Stimulated activated naive CD8-positive, alpha-beta T cell treated with anti-CD3 and anti-CD28 coated beads, Interleukin-15, amount 100 ng/mL, for 72 hours (primary cell): ENCODE measurements at places on chromosomes 6 and 20.

GRCh38 chr20:40283689-40284088 is 405.3 kb downstream of the MAFB start:
- no peak for DNase-seq

- DNase-seq, result no peak
These were observed 214.0 kb upstream of the EXOC2 start for GRCh38 chr6:906920-907319.

GRCh38 chr20:20002101-20002998 is 14.8 kb upstream of the NAA20 start:
- DNase-seq, result no peak

DNA sequence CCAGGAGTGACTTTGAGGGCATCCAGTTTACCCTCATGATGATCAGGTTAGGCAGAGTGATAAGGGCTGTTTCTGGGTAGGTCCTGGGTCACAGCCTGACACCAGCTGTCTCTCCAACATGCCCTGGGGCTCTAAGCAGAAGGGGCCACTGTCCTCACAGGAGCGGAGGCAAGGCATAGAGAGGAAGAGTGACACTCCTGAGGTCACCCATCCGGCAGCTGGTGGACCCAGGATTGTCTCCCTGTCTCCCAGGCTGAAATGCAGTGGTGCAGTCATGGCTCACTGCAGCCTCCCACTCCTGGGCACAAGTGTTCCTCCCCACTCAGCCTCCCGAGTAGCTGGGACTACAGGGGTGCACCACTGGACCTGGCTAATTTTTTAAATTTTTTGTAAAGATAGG is 12.0 kb downstream of the DLGAP4 start:
- no peak for DNase-seq

DNA sequence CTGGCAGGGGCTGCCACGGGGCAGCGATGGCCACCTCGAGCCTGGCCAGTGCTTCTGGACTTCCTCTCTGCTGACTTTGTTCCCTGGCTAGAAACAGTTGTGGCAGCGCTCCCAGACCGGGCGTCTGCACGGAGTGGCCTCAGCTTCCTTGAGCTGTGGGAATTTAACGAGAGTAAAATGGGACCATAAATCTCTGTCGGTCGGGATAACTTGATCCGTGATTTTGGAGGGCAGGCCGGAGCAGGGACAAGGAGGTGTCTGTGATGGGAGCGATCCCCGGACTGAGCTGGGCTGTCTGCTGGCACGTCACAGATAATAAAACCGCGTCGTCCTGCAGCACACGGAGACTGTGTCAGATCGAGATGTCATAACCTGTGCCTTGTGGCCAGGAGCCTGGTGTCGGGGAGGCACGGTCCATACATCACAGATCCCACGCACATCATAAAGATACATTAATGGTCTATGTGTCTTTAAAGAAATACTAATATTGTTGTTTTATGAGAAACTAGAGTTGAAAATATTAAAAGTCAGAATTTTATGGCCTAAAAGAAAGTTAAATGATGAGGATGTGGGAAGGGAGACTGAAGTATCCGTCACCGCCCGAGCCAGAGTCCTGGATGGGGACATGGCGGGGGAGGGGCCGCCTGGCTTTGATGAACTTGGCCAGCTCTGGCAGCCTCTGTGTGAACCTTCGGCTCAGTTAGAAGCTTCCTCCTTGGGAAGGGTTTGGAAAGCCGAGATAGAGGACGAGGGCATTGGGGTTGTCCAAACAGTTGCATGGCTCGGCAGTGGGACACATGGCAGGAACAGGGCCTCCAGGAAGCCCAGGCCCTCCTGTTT is 6.5 kb upstream of the RBBP8NL start:
- DNase-seq, result no peak

- DNase-seq, result no peak
These were observed 32.2 kb downstream of the PMEPA1 start for GRCh38 chr20:57677584-57677982.

GRCh38 chr6:39072830-39073229 is 24.2 kb downstream of the GLP1R start:
- DNase-seq, result no peak

DNA sequence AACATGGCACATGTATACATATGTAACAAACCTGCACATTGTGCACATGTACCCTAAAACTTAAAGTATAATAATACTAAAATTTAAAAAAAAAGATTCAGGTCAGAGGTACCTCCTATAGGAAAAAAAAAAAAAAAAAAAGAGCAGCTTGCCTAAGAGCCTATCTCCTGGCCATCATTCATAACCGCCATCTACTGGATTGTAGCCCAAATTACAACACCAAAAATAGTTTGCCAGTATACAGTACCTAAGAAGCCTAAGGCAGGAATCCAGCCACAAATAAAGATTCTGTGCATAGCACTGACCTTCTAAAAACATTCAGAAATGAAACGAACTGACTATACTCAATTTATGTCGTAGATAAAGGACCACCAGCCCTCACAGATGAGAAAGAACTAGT is 438.4 kb upstream of the ADGRB3 start:
- DNase-seq, result no peak

DNA sequence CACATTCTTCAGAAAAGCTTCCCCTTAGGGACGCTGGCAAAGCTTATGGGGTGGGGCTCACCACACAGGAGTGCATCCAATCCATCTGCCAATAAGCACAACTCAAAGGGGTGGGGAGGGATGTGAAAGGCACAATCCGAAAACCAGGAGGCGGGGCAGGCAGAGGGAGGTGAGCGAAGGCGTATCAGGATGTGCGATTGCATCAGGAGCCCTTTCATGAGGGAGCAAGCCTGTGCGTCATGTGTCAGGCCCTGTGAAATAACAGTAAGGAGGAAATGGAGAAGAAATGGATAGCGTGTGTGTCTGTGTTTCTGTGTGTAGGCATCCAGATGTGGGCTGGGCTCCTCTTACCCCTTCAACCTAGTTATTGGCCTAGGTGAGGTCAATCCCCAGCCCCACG is 382.4 kb upstream of the CDH4 start:
- no peak for DNase-seq

GRCh38 chr6:87222676-87223075 is 67.3 kb downstream of the ZNF292 start:
- no peak for DNase-seq

GRCh38 chr20:9615766-9616454 is 101.5 kb downstream of the LAMP5 start:
- no peak for DNase-seq

GRCh38 chr6:38404355-38404754 is 235.4 kb downstream of the BTBD9 start:
- no peak for DNase-seq

- peak; percentile 5 for DNase-seq
These were observed 145.6 kb upstream of the MANEA start for GRCh38 chr6:95431637-95432228.

GRCh38 chr6:141475259-141475658 is 657.5 kb upstream of the GJE1 start:
- DNase-seq, result no peak

GRCh38 chr6:11804701-11805100 is 26.1 kb upstream of the ADTRP start:
- no peak for DNase-seq

GRCh38 chr20:19330731-19331130 is 118.3 kb downstream of the SLC24A3 start:
- no peak for DNase-seq

- no peak for DNase-seq
These were observed 70.0 kb upstream of the TIAM2 start for GRCh38 chr6:154925130-154925529.

DNA sequence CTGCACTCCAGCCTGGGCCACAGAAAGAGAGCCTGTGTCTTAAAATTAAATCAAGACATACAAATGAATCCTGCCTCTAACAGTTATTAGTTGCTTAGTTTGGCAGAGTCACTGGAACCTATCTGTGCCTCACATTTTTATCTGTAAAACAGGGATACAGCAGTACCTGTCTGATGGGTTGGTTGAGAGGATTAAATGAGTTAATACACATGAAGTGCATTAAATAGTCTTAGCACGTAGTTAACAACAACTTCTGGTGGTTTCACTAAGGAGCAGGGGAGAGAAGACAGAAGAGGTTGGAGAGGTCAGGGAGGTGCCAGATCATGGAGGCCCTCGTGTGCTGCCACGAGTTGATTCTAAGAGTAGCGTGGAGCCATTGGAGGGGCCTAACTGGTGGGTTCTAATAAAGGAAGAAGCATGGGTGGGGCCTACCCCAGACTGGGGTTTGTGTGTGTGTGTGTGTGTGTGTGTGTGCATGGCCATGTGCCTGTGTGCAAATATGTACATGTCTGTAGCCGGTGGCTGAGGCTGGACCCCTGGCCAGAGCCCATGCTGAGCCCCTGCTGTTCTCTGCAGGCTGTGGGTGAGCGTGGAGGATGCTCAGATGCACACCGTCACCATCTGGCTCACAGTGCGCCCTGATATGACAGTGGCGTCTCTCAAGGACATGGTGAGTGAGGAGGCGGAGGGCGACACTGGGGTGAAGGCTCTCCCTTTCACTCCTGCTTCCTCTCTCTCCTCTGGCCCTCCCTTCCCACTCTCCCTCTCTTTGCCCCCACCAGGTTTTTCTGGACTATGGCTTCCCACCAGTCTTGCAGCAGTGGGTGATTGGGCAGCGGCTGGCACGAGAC is 9.1 kb downstream of the RBCK1 start:
- no peak for DNase-seq

DNA sequence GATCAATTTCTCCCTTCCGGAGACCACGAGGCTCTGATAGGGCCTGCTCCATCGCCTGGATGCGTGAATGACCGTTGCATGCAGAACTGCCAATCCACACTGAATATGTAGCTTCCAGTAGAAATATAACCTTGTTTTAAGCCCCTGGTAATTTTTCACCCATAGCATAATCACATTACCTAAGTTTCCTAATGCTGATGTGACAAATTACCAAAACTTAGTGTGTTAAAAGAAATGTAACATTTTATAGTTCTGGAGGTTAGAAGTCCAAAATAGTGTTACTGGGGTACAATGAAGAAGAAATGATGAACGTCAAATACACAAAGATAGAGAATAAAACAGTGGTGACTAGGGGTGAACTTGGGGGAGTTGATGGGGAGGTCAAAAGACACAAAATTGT is 22.0 kb upstream of the SIRPD start:
- no peak for DNase-seq

DNA sequence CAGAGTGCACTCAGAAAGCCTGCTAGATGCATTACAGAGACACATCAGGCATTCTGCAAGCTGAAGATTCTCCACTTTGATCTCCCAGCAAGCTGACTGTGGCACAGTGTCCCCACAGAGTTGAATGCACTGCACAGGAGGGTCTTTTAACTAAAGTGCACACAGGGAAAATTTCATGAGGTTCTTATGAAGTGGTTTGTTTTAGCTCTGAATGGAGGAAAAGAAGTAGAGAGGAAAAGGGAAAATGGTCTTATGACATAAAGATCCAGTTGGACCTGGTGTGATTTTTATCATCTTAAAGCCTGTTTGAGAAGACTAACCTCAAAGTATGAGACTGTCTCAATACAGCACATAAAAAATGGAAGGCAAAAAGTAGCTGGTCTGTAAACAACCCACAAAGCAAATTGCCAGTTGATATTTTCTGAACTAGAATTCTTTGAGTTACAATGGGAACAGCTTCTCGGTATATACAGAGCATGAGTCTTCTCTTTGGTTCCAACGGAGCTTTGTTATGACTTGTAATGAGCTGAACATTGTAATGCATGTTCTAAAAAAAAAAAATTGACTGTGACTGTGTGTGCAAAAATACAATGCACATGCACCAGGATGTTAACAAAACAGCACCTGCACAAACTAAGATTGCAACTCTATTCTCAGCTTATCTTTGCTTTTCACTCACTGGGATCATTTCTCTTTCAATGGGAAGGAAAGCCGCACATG is 383.0 kb upstream of the ID4 start:
- DNase-seq, result no peak

DNA sequence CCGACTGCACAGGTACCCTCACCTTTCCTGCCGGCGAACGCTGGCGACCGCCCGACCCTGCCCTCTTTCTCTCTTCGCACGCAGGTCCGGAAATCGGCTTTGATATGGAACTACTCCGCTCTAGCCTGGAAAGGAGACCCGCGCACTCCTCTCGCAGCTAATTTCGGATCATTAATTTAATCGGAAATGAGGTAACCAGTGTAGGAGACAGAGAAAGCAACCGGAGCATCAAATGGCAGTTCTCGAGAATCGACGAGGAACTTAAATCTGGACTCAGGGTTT is 949 bp upstream of the ATXN1 start:
- no peak for DNase-seq

- no peak for DNase-seq
These were observed 91.3 kb upstream of the PAK5 start for GRCh38 chr20:9930142-9930541.
